Suppressor macrophage (primary cell): ENCODE measurements at places on chromosomes 7 and 10.

DNA sequence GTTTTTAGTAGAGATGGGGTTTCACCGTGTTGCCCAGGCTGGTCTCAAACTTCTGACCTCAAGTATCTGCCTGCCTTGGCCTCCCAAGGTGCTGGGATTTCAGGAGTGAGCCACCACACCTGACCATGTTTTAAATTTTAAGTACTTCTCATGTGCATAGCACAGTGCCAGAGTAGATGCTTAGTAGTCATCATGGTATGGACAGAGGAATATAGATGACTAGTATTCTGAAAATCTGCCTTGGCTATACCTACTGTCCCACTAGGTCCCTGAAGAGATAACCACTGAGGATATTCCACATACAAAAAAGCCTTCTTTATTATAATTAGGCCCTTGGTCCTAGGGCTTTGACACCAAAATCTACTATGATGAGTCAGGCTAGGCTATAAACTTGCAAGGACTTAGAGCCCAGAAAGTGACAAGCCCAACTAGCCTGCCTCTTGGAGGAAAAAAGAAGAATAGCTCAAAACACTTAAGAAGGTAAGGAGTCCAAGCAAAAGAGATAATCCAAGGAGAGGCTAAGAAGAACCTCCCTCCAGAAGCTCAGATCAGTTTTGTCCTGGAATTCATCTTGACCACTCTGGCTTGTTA lies 34.0 kb downstream of the LUC7L2 start:
- no peak for DNase-seq

DNA sequence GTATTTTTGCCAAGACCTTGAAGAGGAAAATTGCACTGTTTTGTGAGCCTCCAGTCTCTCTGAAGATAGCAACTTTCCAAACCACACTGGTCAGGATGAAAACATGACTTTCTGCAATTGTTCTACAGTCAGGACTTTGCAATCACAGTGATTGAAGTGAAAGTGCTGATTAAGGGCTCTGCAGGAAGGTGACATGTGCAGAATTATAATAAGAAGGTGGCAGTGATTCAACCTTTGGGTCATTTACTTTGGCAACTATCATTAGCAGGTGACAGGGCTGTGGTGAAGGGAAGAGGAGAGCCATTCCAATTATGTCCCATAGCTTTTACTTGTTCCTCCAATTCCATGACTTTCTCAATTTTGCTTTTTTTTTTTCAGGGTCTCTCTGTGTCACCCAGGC lies 350.0 kb upstream of the FZD8 start:
- DNase-seq: no peak

DNA sequence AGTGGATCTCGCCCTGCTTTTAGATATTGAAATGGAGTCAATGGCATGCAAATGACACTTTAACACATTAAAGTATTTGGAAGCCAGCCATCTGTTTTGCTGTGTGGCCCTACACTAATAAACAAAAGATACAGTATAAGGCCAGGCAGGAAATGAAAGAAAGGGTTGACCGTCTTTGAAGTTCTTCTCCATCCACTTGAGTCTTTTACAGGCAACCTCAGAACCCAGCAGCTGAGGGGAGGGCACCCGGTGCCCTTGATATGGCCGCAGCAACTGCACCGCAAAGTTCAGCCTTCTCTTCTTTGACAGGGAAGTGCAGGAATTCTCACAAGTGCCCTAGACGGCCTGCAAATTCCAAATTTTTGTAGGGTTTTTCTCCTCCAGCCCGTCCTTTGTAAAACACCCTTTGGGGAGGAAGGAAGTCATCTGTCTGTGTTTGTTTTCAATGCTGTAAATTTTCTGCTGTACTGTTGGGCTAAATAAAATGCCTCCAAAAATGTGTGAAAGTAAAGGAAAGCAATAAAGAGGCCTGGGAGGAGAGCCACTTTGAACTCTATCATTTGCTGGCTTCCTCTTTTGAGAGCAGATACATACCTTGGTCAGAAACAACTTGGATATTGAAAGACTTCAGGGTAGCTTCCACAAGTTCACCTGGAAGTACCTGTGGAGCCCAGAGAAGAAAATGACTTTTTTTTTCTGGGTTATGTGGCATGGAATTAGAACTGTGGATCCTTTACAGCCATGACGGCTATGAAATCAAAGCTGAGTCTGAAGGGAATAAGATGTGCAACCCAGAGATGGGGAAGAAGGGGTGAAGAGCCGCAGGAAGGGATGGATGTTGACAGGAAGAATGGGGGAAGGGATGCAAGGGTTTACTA lies 3.6 kb downstream of the HOXA1 start:
- DNase-seq: no peak

GRCh38 chr7:24705461-24705954 lies 51.8 kb downstream of the GSDME start:
- peak; percentile 63 for DNase-seq

- DNase-seq: no peak
Measured at GRCh38 chr7:628402-628763, 98.1 kb upstream of the DNAAF5 start.

- DNase-seq: peak; percentile 21
Measured at GRCh38 chr7:132394283-132395198, 181.7 kb downstream of the PLXNA4 start.

GRCh38 chr7:135684136-135684535 lies 21.8 kb downstream of the STMP1 start:
- no peak for DNase-seq

DNA sequence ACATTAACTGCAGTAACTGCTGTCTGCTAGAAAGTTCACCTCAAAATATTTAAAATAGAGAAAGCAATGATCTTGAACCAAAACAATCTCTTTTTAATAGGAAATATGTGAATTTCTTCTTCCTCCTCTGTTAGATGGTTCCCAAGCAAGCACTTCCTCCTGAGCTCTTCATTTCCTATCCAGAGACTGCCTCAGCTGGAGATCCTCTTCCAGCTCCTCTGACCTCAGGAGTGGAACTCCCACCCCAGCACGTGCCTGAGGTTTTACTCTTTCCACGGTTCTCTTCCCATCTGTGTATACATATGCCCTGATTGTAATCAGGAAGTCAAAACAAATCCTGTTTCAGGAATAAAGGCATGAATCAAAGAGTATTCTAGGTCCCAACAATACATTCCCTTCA lies 5.6 kb downstream of the DENND11 start:
- peak; percentile 74 for DNase-seq

- no peak for DNase-seq
Measured at GRCh38 chr7:135862586-135863340, 114.2 kb upstream of the FAM180A start.

GRCh38 chr10:113663142-113663541 lies 699 bp downstream of the NRAP start:
- DNase-seq: no peak

DNA sequence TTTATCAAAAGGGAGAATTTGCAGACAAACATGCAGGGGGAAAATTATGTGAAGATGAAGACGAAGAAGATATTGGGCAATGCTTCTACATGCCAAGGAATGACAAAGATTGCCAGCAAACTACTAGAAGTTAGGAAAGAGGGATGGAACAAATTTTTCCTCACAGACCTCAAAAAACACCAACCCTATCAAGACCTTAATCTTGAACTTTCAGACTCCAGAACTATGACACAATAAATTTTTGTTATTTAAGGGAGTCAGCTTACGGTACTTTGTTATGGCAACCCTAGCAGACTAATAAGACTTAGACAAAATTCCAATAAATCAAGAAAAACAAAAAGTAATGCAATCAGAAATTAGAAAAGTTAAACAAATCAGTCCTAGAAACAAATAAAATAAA lies 280.0 kb upstream of the GNAI1 start:
- no peak for DNase-seq

- DNase-seq: no peak
Measured at GRCh38 chr7:38704751-38705150, 73.6 kb upstream of the AMPH start.

GRCh38 chr10:30413996-30414576 lies 19.9 kb upstream of the MAP3K8 start:
- peak; percentile 89 for DNase-seq

DNA sequence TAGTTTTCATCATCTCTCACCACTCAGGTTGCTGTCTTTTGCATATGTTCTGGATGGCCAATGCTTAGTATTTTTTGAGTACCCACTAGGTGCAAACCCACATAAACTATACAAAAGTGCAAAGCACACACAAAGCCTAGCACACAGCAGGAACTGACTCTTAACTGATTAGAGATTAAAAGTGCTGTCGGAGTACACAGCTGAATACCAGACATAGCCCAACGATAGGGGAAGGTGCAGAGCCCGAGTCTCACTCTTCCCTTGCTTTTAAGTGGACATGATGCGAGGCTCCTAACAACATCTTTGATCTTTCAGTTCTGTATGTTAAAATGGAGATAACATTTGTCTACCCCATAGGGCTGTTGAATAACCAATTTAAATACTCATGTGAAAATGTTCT lies 90.8 kb downstream of the DPY19L1 start:
- no peak for DNase-seq

DNA sequence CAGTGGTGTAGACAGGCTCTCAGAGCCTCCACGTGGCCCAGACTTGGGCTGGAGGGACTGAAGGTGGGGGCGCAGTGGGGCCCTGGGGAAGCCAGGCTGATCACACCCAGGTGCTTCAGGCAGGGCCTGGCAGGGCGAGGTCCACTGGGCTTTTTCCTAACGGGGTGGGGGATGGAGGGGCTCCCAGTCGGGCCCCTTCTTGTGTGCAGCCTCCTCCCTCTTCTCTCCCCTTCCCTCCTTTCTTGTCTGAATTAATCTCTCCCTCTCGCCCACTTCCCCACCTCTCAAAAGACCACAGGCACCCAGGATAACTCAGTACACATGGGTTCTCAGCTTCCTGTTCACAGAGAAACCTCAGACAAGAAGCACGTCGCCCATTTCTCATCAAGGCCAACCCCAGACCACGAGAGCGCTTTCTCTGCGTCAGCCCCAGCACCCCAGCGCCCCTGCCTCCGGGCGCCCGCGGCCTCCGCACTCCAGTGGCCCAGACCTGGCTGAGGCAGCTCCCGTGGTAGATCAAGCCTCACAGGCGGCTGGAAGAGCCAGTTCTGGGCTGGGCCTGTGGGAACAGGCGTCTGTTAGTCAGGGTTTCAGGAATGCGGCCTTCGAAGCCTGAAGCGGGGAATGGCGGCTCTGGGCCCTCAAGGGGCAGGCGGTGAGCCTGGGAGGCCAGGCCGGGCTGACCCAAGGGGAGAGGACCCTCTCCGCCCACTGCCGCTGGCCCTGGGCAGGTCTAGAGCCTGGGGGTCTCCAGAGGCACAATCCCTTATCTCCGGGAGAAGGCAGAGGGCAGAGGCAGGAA lies 50.6 kb downstream of the PWWP2B start:
- peak; percentile 78 for DNase-seq

GRCh38 chr7:46175221-46175620 lies 254.1 kb upstream of the IGFBP3 start:
- DNase-seq: no peak

DNA sequence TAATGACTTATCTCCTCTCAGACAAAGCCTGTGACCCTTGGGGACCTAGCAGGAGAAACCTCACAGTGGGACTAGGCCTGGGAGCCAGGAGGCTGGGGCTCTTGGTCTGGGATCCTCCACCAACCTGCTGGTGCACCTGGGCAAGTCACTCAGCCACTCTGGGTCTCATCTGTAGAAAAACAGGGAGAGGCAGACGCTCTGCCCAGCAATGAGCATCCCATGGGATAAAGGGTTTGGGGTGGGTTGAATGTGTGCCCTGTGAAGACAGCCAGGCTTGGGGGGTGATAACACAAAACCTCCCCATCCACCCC lies 81.6 kb downstream of the ZMIZ1 start:
- no peak for DNase-seq

GRCh38 chr7:38699471-38699870 lies 68.3 kb upstream of the AMPH start:
- no peak for DNase-seq

- peak; percentile 50 for DNase-seq
Measured at GRCh38 chr7:139659922-139660316, 117.9 kb downstream of the HIPK2 start.

DNA sequence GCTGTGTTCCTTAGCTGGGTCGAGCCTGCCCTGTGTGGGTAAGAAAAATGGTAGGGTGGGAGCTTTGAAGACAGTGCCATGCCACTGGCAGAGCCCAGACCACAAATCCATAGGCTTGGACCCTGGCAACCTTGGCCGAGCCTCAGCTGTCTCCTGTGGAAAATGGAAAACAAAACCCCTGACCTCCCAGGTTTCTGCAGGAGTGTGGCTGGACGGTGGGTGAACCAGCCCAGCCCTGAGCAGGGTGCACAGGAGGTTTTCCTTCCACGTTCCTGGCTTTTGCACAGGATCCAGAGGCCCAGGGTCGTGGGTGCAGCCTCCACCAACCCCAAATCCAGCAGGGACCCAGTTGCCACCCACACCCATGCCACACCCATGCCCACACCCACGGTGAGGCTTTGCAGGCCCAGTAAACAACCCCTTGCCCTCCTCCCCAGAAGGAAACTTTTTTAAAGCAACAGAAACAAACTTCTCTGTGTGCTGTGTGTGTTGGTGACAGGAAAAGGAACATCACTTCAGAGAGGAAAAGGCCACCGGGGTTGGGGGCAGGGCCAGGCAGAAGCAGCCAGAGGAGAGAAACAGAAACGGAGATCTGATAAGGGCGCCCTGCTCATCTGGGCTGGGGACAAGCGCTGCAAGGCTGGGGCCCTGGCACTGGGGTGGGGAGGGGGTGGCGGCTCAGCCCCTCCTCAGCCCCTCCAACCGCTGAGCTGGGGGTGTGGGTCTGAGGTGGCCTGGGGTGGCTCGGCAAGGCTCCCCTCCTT lies 20.7 kb upstream of the ZMIZ1 start:
- DNase-seq: peak; percentile 64

- DNase-seq: no peak
Measured at GRCh38 chr10:71063401-71063800, 149.0 kb upstream of the UNC5B start.

DNA sequence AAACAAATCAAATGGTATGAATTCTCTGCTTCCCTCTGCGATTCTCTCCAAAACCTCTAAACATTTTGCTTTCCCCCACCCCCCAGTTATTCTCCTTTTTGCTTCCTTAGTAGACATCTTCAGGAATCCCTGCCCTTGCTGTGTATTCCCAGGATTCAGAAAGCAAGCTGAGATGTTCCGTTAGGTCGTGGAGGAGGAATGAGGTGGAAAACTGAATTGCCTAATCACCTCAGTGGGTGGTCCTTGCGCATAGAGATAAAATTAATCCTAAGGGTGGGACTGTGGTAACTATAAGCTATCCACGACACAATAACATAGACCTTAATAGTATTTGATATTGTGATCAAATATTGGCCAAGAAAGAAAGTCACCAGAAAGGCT lies 49.1 kb upstream of the SEMA3C start:
- no peak for DNase-seq

- no peak for DNase-seq
Measured at GRCh38 chr7:104156842-104157277, 51.0 kb downstream of the ORC5 start.

- DNase-seq: peak; percentile 79
Measured at GRCh38 chr7:48741545-48741944, 182.8 kb upstream of the CDC14C start.
